Activated CD8-positive, alpha-beta memory T cell treated with anti-CD3 and anti-CD28 coated beads for 1 hour (primary cell): ENCODE measurements at places on chromosomes 4 and X.

- no peak for DNase-seq
These were observed 58.6 kb upstream of the DCTD start for GRCh38 chr4:182975806-182976205.

DNA sequence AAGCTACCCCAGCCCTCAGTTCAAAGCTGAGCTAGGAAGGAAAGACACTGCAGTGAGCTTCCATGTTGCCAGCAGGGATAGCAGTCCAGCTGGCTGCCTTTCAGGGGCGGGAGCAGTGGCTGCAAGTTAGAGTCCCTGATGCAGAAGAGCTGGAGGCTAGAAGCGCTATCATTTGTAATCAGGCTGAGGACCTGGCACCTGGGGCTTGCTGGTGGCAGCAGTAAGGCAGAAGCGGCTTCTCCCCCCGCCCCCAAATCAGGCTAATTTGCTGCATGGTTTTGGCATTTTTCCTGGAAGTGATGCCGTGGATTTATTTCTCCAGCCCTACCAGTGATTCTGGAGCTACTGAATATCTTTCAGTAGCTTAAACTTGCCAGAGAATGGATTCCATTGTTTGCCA is 203.3 kb downstream of the CLCN4 start:
- no peak for DNase-seq

- no peak for DNase-seq
These were observed 220.6 kb downstream of the PPP4R3C start for GRCh38 chrX:27242581-27242980.

DNA sequence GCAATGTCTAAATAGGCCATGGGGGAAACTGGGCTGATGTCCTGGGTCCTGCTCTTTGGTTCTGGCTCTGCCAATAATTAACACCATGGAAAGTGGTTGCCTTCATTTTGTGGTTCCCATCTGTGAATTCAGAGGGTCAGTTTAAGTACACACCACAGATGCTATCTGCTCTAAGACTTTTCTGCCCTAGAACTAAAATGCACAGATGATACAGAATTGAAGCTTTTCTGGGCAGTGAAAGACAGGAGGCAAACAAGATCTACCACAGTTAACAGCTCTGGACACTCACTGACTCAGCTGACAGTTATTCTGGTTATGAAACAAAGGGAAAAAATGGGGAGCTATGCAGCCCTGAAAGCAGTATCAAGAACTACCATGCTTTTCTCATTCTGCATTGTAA is 37.3 kb downstream of the APBB2 start:
- no peak for DNase-seq

DNA sequence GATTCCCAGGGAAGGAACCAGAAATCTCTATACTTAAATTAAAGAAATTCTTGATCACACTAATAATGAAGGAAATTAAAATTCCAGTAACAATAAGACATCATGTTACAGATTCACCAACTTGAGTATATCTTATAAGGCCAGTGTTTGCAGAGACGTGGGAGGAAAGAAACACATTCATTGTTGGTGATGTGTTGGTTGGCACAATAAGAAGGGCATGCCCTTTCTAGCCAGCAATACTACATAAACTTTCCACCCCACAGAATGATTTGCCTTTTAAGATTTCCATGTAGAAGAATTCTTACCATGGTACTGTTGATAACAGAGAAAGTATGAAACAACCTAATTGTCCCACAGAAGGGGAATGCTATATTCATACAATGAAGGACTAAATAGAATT is 581.5 kb downstream of the STIM2 start:
- no peak for DNase-seq

- DNase-seq: no peak
These were observed 7.7 kb downstream of the FHL1 start for GRCh38 chrX:136154998-136155397.

GRCh38 chrX:10420134-10420533 is 200.3 kb downstream of the MID1 start:
- DNase-seq: no peak

- DNase-seq: no peak
These were observed 88.6 kb upstream of the DHRSX start for GRCh38 chrX:2589186-2590020.

- no peak for DNase-seq
These were observed 38.7 kb downstream of the ARHGEF9 start for GRCh38 chrX:63746278-63746677.

GRCh38 chrX:136725441-136726104 is 55.2 kb downstream of the ARHGEF6 start:
- DNase-seq: no peak

- DNase-seq: no peak
These were observed 106.2 kb downstream of the HDAC8 start for GRCh38 chrX:72466493-72466892.

- DNase-seq: no peak
These were observed 7.6 kb downstream of the SORCS2 start for GRCh38 chr4:7199771-7200441.
